Epithelial cell of alveolus of lung (primary cell): ENCODE measurements at places on chromosomes 2 and 18. TPM values are rescaled to one million over a fixed set of nuclear protein-coding genes. Genes with fewer than 3 reads are reported as not detected.

PLCD4 gene
- total RNA-seq: 0.13 and 9.3 TPM in 2 replicates

EML6 gene
- 0.65 TPM in 1 of 2 replicates, not detected in the other for total RNA-seq

IL37 gene
- not detected in 2 replicates for total RNA-seq

TBR1 gene
- under 0.01 and 0.32 TPM in 2 replicates for total RNA-seq

UGT1A3 gene
- not detected in 2 replicates for total RNA-seq

DOCK10 gene
- total RNA-seq: 5.3 and 11.4 TPM in 2 replicates

PDE1A gene
- 0.13 and 15.3 TPM in 2 replicates for total RNA-seq

MYO5B gene
- 2.3 TPM in 1 of 2 replicates, not detected in the other for total RNA-seq
